Suppressor macrophage treated with lipopolysaccharide for 1 hour (primary cell): ENCODE measurements at places on chromosomes 4 and X.

DNA sequence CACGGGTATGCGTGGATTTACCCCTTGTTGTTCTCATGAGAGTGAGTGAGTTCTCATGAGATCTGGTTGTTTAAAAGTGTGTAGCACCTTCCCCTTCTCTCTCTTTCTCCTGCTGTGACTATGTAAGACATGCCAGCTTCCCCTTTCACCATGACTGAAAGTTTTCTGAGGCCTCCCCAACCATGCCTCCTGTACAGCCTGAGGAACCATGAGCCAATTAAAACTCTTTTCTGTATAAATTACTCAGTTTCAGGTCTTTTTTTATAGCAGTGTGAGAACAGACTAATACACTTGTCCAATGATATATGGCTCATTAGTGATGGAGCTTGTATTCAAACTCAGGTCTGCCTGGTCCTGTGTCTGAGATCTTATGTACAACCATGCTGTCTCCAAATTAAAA is 28.5 kb upstream of the RTL3 start:
- DNase-seq = peak; percentile 12

DNA sequence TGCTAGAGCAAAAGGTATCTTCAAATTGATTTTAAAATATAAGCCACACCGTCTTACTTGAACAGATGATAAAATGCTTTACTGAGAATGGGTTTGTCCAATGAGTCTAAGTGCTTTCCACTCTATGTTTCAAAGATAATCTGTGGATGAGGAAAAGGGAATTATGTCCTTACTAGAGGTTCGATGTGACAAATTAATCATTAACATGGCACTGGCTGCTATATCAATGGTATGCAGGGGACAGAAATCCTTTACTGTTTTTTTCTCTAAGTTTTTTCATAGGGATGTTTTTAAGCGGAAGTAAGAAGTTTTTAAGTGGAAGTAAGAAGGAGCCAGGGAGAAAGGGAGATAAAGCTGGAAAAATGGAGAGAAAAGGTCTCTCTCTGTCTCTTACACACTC is 38.0 kb downstream of the MID1IP1 start:
- DNase-seq = no peak

DNA sequence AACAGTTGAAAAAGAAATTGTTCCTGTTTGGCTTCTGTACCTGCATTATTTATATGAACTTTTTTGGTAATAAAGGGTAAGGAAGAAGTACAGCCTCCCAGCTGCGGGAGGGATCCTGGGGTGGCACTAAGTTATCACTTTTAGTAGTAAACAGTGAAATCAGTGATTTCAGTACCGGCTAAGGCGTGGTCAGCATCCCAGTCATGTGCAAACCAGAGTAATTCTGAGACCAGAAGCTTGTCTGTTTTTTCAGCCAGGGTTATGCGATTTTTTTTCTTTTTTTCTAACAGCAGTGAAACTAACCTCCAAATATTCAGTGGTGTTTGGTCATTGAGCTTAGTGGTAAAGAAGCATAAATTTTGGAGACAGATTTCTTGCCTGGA is 3.3 kb downstream of the EGF start:
- no peak for DNase-seq

DNA sequence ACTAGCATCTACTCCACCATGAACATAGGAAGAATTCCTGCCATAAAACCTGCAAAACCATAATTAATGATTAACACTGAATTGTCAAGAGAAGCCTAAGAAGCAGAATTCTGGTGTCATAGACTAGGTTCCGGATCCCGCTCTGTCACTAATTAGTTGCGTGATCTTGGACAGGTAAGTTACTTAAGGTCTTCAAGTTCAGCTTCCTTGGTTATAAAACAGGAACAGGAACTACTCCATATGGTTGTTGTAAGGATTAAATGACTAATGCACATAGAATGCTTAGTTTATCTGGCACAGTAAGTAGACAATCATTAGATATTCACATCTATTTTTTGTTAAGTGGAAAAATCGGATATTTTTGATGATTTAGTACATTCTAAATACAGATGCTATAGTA is 14.3 kb downstream of the G3BP2 start:
- DNase-seq = no peak

DNA sequence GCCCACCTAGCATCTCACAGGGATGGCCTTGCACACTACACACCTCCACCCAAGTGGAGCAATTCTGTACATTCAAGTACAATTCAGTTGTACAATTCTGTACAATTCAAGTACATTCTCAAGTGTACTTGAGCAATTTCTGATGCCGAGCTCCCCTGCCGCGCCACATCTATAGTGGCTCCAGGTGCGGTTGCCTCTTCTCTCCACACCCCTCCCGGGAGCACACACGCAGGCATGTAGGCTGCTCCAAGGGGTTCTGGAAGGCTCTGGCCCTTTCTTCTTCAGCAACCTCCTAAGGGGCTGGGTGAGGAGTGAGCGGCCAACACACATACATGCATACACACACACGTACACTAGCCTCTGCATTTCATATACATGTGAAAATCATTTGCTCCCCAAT is 18.9 kb upstream of the DUSP9 start:
- no peak for DNase-seq
